Pancreas (tissue), 10 donors: ENCODE measurements at places on chromosomes 5 and 9.

DNA sequence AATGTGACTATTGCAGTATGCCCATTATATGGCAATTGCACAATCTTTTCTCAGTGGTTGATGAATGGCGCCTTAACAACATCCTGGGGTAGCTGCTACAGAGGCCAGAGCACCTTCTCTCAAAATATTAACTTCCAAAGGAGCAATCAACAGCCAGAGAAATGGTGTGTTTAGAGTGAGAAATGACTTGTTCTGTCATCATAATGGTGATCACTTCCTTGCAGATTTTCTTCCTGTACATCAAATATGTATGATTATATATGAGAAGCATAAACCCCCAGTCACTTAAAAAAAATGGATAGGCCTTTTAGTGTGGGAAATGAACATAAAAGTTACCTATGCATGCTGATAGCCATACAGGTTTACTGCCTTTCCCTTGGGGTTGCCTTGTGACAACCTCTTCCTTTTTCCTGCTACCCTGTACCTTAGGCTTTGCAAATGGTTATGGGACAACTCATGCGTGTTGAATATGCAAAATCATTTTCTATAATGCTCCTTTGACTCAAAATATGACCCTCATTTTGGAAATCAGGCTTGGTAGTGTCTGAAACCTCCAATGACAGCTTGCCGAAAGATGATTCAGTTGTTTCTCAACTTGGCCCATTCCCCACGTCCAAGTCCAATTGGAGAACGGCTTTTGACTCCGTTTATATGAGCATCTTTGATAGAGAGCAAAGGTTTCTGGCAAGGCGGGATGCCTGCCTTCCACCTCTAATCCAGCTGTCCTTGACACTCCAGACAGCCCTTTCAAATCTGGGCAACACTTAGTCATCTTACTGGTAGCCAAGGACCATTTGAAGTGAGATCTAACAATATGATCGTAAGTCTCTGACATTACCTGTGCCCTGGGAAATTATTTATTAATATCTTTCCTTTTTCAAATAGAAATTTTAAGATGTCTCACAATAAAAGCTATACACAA is 69.3 kb downstream of the SLC1A1 start:
- H3K27me3 ChIP-seq, result no peaks in the 10 kb centered on the region
- no peak for DNase-seq
- no peaks in the 10 kb centered on the region for H3K4me1 ChIP-seq
- H3K4me3 ChIP-seq, result no peak overlapping the region
- H3K27ac ChIP-seq, result no peak overlapping the region
- no peaks in the 10 kb centered on the region for H3K36me3 ChIP-seq

GRCh38 chr9:120862452-120862851 is 14.5 kb downstream of the PHF19 start:
- DNase-seq, result no peak
- no peaks in the 10 kb centered on the region for H3K36me3 ChIP-seq
- no peak overlapping the region for H3K4me3 ChIP-seq
- no peak overlapping the region for H3K27ac ChIP-seq
- H3K4me1 ChIP-seq, result no peaks in the 10 kb centered on the region

DNA sequence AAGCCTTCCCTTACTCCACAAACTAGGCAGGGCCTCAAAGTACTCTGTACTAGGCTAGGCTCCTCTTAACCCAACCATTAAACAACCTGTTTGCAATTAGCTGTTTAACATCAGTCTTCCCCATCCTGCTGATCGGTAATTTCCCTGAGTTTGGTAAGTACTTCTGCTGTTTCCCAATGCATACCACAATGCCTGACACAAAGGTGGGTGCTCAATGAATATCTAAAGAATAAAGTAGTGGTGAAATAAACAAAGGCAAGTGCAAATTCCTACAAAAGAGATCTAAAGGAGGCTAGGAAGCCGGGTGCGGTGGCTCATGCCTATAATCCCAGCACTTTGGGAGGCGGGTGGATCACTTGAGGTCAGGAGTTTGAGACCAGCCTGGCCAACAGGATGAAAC is 25.0 kb downstream of the FBXW2 start:
- no peak for DNase-seq
- no peaks in the 10 kb centered on the region for H3K27me3 ChIP-seq
- H3K27ac ChIP-seq, result no peak overlapping the region

DNA sequence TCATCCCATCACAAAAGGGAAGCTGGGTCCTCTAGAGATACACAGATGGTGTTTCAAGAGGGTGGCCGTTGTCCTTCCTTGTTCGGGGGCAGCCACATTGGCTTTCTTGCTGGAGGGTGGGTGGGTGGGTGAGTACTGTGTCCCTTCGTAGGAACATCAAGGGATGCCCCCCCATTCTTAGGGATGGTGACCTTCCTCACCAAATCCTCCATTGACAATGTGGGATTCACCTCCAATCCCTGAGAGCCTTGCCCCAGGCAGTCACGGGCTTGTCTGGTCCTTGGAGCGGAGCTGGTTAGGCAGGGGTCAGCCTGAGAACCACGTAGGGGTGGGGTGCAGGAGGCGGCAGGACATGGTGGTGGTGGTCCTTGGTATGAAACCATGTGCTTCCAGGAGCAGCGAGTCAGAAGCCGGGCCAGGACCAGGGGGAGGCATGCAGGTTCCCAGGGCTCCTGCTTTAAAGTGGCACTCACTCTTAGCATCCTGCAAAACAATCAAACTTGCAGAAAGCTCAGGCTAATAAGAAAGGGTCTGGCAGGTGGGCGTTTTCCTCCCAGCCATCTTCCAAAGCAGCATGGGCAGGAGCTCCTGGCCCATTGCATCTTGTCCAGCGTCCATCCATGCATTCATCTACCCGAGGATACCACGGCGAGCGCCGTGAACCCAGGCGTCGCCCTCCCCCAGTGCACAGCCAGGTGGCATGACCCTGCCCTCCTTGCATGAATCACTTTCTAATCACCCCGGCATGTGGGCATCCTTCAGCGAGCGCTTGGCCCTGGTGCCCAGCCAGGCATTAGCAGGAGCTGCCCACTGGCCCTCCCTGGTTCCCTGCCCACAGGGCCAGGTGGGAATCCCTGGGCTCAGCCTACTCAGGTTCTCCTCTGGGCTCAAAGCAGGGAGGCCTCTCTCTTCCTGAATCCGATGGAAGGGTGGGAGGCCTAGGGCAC is 76.4 kb downstream of the NTNG2 start:
- H3K27me3 ChIP-seq, result no peaks in the 10 kb centered on the region
- H3K4me3 ChIP-seq, result no peak overlapping the region
- DNase-seq, result no peak
- H3K27ac ChIP-seq, result no peak overlapping the region
- H3K36me3 ChIP-seq, result no peaks in the 10 kb centered on the region
- H3K4me1 ChIP-seq, result peaks cover 5% of the 10 kb centered on the region

GRCh38 chr9:91776409-91777291 is 173.4 kb downstream of the ROR2 start:
- no peak overlapping the region for H3K27ac ChIP-seq
- DNase-seq, result no peak
- H3K4me3 ChIP-seq, result no peak overlapping the region
- H3K27me3 ChIP-seq, result no peaks in the 10 kb centered on the region
- no peaks in the 10 kb centered on the region for H3K36me3 ChIP-seq
- no peaks in the 10 kb centered on the region for H3K4me1 ChIP-seq

GRCh38 chr9:78363221-78363620 is 66.3 kb downstream of the PSAT1 start:
- H3K27ac ChIP-seq, result no peak overlapping the region
- H3K36me3 ChIP-seq, result no peaks in the 10 kb centered on the region
- DNase-seq, result no peak
- H3K4me3 ChIP-seq, result no peak overlapping the region

DNA sequence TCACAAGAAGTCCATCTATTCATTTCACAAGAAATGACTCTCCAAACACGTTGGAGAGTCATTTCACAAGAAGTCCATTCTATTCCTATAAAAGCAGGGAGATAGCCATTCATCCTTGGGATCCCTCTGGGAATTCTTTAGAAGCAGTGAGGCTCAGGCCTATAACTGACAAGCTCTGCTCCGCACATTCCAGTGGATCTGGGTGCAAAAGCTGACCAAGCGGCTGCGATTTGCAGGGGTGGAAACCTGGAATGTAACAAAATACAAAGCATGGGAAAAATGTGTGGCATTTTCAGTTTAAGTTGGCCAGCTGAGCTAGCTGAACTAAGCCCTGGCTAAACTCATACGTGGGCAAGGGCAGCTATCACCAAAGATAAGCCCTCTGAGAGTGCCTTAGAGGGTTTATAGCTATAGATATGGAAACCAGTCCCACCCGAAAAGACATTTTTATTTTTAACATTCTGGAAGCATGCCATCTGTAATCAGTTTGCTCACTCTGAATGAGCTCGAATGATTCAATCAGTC is 8.7 kb downstream of the TAS2R1 start:
- no peaks in the 10 kb centered on the region for H3K36me3 ChIP-seq
- peaks cover 4% of the 10 kb centered on the region for H3K4me1 ChIP-seq
- no peak overlapping the region for H3K27ac ChIP-seq
- no peak for DNase-seq
- no peaks in the 10 kb centered on the region for H3K27me3 ChIP-seq
- no peak overlapping the region for H3K4me3 ChIP-seq

GRCh38 chr5:61534481-61535267 is 202.6 kb downstream of the ZSWIM6 start:
- H3K4me1 ChIP-seq, result no peaks in the 10 kb centered on the region
- no peak overlapping the region for H3K4me3 ChIP-seq
- H3K27me3 ChIP-seq, result no peaks in the 10 kb centered on the region
- H3K27ac ChIP-seq, result no peak overlapping the region
- DNase-seq, result no peak

GRCh38 chr5:669111-669841 is 23.9 kb downstream of the TPPP start:
- peak; percentile 73 for DNase-seq
- H3K27me3 ChIP-seq, result no peaks in the 10 kb centered on the region
- H3K4me1 ChIP-seq, result peaks cover 11% of the 10 kb centered on the region
- H3K27ac ChIP-seq, result no peak overlapping the region
- H3K4me3 ChIP-seq, result no peak overlapping the region

DNA sequence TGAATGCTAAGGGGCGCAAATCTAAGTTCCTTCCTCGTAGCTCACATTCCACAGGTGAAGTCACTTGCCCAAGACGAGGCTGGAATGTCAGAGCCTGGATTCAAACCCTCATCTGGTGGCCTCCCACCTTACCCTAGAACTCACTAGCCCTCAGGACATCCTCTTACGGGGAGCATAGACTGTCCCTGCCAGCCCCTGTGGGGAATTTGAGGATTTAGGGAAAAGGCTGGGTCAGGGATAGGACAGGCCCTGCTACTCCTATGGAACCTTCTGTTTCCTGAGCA is 45.0 kb downstream of the IRF1 start:
- H3K4me3 ChIP-seq, result no peak overlapping the region
- H3K27ac ChIP-seq, result no peak overlapping the region
- H3K27me3 ChIP-seq, result no peaks in the 10 kb centered on the region
- DNase-seq, result no peak
- H3K4me1 ChIP-seq, result peaks cover 15% of the 10 kb centered on the region
